Glutamatergic neuron (in vitro differentiated cells): ENCODE measurements at places on chromosomes 7 and 10.

GRCh38 chr10:104844073-104844472, 203.0 kb downstream of the SORCS3 start:
- H3K4me1 ChIP-seq, result peaks cover 6% of the 10 kb centered on the region
- H3K36me3 ChIP-seq, result no peaks in the 10 kb centered on the region
- DNase-seq, result no peak
- H3K4me3 ChIP-seq, result no peak overlapping the region
- H3K27ac ChIP-seq, result no peak overlapping the region

GRCh38 chr7:40865441-40866233, 730.8 kb downstream of the SUGCT start:
- no peaks in the 10 kb centered on the region for H3K27me3 ChIP-seq
- H3K27ac ChIP-seq, result no peak overlapping the region
- no peak for DNase-seq
- no peaks in the 10 kb centered on the region for H3K4me1 ChIP-seq
- no peaks in the 10 kb centered on the region for H3K36me3 ChIP-seq
- H3K4me3 ChIP-seq, result no peak overlapping the region

DNA sequence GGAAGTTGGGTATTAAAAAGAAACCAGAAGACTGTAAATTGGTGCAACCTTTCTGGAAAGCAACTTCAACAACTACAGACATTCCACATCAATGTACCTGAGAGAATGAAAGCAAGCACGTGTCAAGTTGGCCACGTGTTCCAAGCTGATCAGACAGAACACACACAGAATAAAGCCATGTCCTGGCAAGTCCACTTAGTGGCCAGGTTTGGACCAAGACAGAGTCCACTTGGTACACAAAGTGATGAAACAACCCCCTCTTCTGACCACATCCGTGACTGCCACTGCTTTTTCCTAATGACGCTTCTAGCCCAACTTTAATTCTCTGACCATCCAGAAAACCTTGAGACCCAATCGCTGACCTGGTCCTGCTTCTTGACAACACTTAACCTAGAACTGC, 109.4 kb downstream of the ABLIM1 start:
- no peaks in the 10 kb centered on the region for H3K36me3 ChIP-seq
- DNase-seq, result no peak
- no peak overlapping the region for H3K4me3 ChIP-seq
- no peaks in the 10 kb centered on the region for H3K4me1 ChIP-seq
- no peaks in the 10 kb centered on the region for H3K27me3 ChIP-seq

DNA sequence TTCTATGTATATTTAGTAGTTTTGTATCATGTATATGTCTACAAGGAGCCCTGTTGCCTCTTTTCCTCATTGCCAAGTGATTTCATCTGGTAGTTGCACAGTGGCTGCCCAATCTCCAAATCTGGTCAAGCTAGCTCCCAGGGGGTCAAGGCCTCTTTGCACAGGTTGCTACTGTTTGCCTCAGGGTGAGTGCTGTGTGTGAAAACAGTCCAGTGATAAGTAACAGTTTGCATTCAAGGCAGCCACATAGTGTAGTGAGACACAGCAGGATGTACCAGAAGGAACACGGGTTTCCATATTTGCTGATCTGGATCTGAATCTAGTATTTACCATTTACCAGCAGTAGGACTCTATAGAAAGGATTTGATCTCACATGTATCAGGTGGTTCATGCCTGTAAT, 13.3 kb upstream of the EPC1 start:
- no peak overlapping the region for H3K27ac ChIP-seq
- H3K36me3 ChIP-seq, result peaks cover 9% of the 10 kb centered on the region
- DNase-seq, result no peak
- H3K27me3 ChIP-seq, result peaks cover 3% of the 10 kb centered on the region
- peaks cover 12% of the 10 kb centered on the region for H3K4me1 ChIP-seq

DNA sequence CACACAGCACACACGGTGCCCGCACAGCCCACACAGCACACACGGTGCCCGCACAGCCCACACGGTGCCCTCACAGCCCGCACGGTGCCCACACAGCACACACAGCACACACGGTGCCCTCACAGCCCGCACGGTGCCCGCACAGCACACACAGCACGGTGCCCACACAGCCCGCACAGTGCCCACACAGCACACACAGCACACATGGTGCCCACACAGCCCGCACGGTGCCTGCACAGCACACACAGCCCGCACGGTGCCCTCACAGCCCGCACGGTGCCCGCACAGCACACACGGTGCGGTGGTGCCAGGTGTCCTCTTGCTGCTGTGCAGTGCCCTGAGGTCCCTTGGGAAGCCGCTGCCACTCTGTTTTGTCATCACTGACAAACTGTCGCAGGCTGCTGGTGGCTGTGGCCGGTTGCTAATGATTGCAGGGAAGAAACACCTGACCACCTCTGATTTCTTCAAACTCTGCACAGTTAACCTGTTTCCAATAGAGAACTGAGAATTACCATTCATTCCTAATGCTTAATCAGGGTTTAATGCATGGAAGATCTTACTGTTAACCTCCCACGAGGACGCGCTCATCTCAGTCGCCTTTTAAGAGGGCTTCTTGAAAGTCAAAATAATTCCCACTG, 66.9 kb downstream of the GLRX3 start:
- no peak overlapping the region for H3K4me3 ChIP-seq
- peaks cover 2% of the 10 kb centered on the region for H3K27me3 ChIP-seq
- H3K4me1 ChIP-seq, result no peaks in the 10 kb centered on the region
- no peaks in the 10 kb centered on the region for H3K36me3 ChIP-seq

- no peaks in the 10 kb centered on the region for H3K27me3 ChIP-seq
- no peak for DNase-seq
- no peak overlapping the region for H3K4me3 ChIP-seq
- H3K4me1 ChIP-seq, result peaks cover 14% of the 10 kb centered on the region
- no peak overlapping the region for H3K27ac ChIP-seq
Measured at GRCh38 chr10:52965938-52966401, 193.4 kb upstream of the MBL2 start.

- H3K27ac ChIP-seq, result no peak overlapping the region
- H3K27me3 ChIP-seq, result peaks cover 7% of the 10 kb centered on the region
- DNase-seq, result no peak
- H3K4me1 ChIP-seq, result peaks cover 10% of the 10 kb centered on the region
Measured at GRCh38 chr10:71864911-71865361, 13.9 kb upstream of the PSAP start.

DNA sequence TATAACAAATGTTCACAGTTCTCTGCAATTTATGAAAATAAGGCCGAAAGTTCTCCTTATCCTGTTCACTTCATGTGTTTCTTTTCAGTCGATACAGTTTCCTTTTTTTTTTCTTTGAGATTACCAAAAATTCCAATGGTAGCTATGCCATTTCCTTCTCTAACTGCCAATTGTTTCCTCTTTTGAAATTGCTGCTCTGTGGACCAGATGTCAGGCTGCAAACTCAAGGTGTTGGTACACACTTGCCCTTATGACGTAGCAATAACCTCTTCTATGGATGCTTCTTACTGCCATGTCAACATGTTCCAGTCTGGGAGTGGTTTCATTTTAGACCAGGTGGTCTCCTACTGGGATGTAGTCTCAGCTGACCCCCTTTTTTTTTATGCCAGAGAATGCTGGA, 52.9 kb downstream of the CASD1 start:
- no peaks in the 10 kb centered on the region for H3K36me3 ChIP-seq
- no peak overlapping the region for H3K4me3 ChIP-seq
- no peak overlapping the region for H3K27ac ChIP-seq
- peaks cover 3% of the 10 kb centered on the region for H3K4me1 ChIP-seq
- no peak for DNase-seq
- no peaks in the 10 kb centered on the region for H3K27me3 ChIP-seq

DNA sequence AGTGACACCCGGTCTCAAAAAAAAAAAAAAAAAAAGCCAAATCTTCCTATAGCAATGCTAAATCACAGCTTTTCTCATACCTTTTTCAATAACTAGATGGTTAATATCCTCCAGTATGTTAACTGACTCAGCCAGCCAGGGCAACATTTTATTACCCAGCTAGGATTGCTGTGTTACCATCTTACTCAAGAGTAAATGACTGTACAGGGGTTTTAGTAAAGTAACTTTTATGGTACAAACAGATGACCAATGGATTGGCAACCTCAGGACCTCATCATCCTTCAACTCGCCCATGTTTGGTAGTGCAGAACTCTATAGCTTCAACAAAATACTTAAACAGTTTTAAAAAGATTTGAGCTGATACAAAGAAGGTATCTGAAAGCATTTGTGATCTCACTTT, 59.5 kb downstream of the HBP1 start:
- H3K36me3 ChIP-seq, result no peaks in the 10 kb centered on the region
- no peaks in the 10 kb centered on the region for H3K27me3 ChIP-seq
- no peak overlapping the region for H3K4me3 ChIP-seq
- H3K27ac ChIP-seq, result no peak overlapping the region

DNA sequence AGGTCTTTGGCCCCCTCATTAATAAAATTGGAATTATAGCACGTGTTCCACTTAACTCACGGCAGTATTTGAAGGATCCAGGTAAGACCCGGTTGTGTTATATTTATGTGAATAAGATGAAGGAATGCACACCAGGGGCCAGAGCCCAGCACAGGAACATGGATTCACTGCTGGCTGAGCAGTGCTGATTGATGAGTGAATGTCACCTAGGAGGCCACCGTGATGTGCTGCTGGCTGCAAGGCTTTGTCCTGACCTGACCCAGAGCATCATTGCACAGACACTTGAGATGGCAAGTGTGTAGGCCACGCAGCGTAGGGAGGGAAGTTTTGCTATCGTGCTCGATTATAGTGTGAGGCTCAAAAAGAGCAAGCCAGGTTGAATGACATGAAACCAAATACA, 350.7 kb upstream of the MGMT start:
- H3K36me3 ChIP-seq, result peaks cover 5% of the 10 kb centered on the region
- DNase-seq, result no peak
- H3K4me3 ChIP-seq, result no peak overlapping the region
- H3K27ac ChIP-seq, result no peak overlapping the region
- no peaks in the 10 kb centered on the region for H3K4me1 ChIP-seq

DNA sequence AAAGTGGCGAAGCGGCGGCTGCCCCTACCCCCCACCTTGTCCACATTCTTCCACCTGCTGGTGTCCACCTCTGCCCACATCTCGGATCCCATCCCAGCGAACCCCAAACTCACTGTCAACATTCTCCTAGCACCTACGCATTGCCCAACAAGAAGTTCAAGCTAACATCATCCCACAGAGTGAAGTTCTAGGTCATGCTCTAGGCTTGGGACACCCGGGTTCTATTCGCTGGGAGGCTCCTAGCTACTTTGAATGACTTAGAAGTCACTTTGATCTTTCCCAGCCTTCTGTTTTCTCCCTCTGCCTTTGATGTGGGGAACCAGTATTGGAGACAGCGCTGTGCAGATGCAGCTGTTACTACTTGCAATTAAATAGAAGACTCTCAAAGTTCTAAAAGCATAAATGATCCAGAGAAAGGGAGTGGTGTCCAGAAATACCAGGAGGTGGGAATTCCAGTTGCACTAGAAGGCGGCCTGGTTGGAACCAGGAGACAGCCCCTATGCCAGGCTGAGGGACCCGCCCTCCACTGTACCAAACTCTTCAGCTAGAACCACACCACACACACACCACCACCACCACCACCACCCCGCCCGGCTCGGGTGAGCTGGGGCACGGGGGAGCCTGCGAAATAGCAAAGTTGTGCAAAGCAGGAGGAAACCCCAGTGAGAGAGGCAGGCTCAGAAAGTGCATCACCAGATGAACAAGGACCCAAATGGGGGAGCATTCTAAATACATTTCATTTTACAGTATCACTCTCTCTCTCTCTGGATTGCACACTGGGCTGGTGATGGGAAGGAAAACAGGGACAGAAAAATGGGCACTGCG, 5.5 kb upstream of the VGF start:
- DNase-seq, result no peak
- H3K36me3 ChIP-seq, result peaks cover 6% of the 10 kb centered on the region
- no peak overlapping the region for H3K27ac ChIP-seq
- H3K4me1 ChIP-seq, result peaks cover 31% of the 10 kb centered on the region
- peaks cover 64% of the 10 kb centered on the region for H3K27me3 ChIP-seq
- H3K4me3 ChIP-seq, result peak overlapping the region; percentile 71

GRCh38 chr10:95289003-95289920, 1.5 kb downstream of the PDLIM1 start:
- H3K4me3 ChIP-seq, result peak overlapping the region; percentile 14
- no peak for DNase-seq
- H3K4me1 ChIP-seq, result peaks cover 3% of the 10 kb centered on the region

DNA sequence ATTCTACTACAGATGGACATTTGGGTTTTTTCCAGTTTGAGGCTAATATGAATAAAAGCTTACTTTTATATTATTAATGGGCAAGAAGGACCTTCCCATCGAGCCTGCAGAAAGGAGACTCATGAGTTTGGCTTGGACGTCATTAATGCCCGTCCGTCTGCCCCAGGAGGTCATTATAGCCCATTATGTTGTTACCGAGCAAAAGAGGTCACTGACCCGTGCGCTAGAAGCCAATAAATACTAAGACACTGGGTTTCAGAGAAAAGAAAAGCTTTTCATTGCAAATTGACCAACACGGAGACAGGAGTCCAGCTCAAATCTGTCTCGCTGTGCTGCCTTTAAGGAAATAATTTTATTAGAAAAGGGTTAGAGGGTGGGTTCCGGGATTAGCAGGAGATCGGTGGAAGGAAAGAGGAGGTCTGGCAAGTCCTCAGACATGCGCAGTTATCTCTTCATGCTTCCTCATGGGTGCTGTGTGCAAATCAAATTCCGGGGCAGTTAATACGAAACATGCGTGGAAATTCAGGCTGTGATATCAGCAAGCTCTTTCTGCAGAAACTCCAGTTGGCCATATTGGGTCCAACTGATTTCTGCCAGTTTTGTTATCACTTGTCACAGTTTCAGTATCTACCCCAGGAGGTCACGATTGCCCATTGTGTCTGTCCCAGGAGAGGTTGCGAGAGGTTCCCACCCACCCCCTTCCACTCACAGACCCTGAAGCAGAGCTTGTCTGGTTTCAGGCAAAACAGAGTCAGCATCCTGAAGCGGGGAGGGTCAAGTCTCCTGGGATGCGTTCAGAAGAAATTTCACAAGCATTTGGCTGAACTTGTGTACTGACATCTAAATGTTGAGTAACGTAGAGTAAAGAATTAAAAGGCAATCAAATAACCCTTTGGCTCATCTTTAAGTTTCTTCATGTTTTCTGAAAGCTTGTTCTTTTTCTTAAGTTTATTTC, 1.1 kb upstream of the GALNTL5 start:
- H3K36me3 ChIP-seq, result peaks cover 8% of the 10 kb centered on the region
- H3K27me3 ChIP-seq, result peaks cover 4% of the 10 kb centered on the region
- DNase-seq, result no peak
- H3K4me1 ChIP-seq, result peaks cover 14% of the 10 kb centered on the region
- peak overlapping the region; percentile 3 for H3K4me3 ChIP-seq

- H3K4me1 ChIP-seq, result no peaks in the 10 kb centered on the region
- peaks cover 41% of the 10 kb centered on the region for H3K27me3 ChIP-seq
- peak overlapping the region; percentile 11 for H3K4me3 ChIP-seq
Measured at GRCh38 chr7:57216340-57216739, 84.1 kb upstream of the ZNF479 start.

GRCh38 chr7:107982042-107982840, 20.7 kb downstream of the LAMB1 start:
- DNase-seq, result no peak
- no peak overlapping the region for H3K27ac ChIP-seq
- no peak overlapping the region for H3K4me3 ChIP-seq
- peaks cover 4% of the 10 kb centered on the region for H3K36me3 ChIP-seq
- no peaks in the 10 kb centered on the region for H3K27me3 ChIP-seq
- H3K4me1 ChIP-seq, result peaks cover 10% of the 10 kb centered on the region
